ENCODE measurements at places on chromosomes 7 and 10.

GRCh38 chr7:156610601-156611000 is 30.0 kb upstream of the RNF32 start:
- DNase-seq: no peak

- DNase-seq: no peak
These were observed 286.6 kb downstream of the SEMA3D start for GRCh38 chr7:84900215-84900614.

GRCh38 chr10:2280713-2281300 is 543.5 kb upstream of the ADARB2 start:
- DNase-seq: no peak

DNA sequence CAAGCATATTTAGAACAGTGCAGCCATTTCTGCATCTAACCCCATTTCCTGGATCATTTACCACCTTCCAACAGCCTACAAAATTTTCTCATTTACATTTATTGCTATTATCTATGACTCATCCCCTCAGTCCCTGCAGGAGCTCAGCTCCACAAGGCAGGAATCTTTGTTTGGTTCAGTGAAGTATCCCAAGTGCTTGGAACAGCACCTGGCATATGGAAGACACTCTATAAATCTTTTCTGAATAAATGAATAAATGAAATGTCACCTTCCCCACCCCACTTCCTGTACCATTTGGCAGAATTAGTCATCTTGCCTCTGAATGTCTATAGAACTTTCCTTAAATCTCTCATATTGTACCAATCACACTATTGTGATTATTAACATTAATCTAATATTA is 110.7 kb downstream of the HIP1 start:
- DNase-seq: no peak

- no peak for DNase-seq
These were observed 2.5 kb upstream of the MACC1 start for GRCh38 chr7:20219446-20220292.

DNA sequence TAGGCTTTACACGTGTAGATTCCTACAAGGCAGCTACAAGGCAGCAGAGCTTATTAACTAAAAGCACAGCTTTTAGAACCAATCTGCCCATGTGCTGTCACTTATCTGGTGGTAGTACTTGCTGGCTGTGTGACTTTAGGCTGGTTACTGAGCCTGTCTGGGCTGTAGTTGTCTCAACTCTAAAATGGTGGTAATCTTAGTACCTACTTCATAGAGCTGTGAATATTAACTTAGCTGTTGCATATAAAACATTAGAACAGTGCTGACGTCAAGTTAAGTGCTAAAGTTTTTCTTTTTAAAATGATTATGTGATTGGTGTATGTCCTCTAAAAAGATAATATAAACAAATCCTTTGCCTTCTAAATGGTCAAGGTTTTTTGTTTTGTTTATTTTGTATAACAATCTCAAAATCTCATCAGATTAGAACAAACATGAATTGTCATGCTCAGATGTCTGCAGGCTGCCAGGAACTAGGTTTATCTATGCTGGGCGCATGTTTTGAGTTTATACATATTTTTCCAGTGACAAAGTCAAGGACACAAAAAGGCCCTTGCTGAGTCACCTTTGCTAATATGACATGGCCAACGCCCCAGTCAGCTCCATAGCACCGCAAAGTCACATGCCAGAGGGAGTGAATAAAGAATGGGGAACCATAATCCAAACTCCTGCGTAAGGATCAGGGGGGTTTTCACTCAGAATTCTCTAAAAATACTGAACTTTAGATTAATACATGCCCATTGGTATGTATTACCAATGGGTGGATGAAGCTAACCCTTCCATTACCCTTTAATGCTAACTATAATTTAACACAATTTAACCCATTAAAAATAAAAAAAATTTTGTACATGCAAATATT is 39.8 kb upstream of the ARL4A start:
- DNase-seq: no peak

GRCh38 chr7:4837803-4838625 is 23.8 kb downstream of the PAPOLB start:
- DNase-seq: no peak

- no peak for DNase-seq
These were observed 8.3 kb downstream of the CXCL12 start for GRCh38 chr10:44376472-44377099.

GRCh38 chr7:83852136-83852535 is 203.2 kb upstream of the SEMA3E start:
- DNase-seq: no peak

DNA sequence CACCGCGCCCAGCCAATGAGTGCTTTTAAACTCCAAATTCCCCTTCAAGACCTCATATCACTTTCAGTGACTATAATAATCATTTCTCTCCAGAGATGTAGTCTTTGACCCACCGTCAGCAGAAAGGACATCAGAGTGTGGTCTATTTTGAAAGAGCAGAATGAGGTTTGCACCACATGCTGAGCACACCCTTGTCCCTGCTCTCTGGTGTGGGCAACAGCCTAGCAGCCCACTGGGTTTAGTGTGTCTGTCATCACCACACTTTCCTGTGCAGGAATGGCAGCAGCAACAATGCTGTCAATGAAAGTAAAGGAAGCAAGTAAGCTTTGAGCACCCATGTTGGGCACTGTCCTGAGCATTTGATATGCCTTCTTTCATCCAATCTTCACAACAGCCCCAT is 122.4 kb downstream of the PLXNA4 start:
- DNase-seq: no peak

DNA sequence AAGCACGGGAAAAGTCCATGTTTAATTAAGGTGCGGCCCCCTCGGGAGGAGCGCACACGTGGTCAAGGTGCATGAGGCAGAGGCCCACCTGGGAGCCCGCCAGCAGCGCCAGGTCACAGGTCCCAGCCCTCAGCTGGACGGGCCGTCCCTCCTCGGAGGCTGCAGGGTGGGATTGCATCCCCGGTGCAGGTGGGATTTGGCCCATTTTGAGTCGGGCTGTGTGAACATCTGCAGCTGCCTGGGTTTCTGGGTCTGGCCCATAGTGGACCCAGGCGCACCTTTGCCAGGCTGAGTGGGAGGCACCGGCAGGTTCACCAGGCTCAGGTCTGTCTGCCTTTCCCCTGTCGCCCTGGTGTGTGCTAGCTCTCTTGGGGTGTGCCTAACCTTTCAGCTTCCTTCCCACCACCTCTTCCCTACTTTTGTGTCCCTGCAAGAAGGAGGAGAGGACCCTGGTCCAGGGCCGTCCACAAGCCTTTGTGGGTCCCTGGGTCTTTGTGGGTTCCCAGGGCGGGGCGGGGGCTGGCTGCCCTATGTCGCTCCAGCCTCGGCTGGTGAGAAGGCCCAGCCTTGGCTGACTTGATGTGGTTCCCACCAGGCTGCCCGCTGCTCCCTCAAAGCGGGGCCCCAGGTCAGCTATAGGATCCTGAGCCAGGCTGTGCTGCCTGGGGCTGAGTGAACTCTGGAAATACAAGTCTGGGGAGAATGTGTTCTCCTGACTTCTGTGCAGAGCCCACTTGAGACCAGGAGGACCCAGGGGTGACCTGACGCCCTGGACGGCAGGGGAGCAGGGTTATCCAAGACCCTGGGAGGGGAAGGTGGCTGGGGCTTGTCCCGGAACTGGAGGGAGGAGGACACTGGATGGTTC is 186.7 kb upstream of the SHH start:
- no peak for DNase-seq

DNA sequence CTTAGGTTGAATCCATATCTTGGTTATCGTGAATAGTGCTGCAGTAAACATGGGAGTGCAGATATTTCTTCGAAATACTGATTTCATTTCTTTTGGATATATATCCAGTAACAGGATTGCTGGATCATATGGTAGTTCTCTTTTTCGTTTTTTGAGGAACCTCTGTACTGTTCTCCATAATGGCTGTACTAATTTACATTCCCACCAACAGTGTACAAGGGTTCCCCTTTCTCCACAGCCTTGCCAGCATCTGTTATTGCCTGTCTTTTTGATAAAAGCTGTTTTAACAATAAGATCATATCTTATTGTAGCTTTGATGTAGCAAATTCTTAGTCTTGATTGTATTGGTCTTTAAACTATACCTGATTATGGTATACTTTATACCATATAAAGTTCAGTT is 45.3 kb downstream of the ZNRF2 start:
- DNase-seq: no peak

- DNase-seq: no peak
These were observed 73.2 kb downstream of the LMBR1 start for GRCh38 chr7:156819733-156820295.

GRCh38 chr7:7851991-7852390 is 116.6 kb upstream of the GLCCI1 start:
- DNase-seq: no peak

DNA sequence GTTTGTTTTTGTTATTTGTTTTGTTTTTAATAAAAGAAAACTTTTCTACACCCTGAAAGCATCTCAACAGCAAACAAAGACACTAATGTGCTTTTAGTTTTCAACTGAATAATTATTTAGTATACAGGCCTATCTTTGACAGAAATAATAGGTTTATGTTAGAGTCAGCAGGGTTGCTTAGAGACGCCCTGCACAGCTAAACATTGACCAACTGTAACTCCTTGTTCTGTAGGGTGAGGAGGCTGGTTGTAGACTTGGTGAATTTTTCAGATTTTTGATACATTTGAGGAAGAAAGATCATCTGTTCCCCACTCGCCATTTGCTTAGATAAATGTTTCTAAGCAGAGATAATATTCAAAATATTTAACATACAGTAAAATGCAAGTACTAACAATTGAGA is 103.1 kb downstream of the CALCR start:
- DNase-seq: no peak

DNA sequence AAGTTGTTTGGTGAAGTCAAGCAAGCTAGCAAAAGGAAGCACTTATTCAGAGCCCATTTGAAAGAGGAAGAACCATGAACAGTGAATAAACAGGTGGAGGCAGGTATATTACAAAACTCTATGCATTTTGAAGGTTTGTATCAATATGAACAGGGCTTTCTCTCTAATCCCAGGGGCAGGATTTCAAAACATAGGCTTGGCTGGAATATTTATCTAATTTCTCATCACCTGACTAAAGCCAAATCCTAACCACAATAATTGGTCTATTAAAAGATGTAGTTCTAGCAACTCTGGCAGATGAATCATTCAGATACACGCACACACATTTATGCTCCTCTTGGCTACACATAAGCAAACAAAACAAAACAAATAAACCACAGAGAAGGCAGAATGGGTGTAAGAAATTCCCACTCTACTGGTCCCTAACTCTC is 554.4 kb downstream of the INHBA start:
- no peak for DNase-seq

DNA sequence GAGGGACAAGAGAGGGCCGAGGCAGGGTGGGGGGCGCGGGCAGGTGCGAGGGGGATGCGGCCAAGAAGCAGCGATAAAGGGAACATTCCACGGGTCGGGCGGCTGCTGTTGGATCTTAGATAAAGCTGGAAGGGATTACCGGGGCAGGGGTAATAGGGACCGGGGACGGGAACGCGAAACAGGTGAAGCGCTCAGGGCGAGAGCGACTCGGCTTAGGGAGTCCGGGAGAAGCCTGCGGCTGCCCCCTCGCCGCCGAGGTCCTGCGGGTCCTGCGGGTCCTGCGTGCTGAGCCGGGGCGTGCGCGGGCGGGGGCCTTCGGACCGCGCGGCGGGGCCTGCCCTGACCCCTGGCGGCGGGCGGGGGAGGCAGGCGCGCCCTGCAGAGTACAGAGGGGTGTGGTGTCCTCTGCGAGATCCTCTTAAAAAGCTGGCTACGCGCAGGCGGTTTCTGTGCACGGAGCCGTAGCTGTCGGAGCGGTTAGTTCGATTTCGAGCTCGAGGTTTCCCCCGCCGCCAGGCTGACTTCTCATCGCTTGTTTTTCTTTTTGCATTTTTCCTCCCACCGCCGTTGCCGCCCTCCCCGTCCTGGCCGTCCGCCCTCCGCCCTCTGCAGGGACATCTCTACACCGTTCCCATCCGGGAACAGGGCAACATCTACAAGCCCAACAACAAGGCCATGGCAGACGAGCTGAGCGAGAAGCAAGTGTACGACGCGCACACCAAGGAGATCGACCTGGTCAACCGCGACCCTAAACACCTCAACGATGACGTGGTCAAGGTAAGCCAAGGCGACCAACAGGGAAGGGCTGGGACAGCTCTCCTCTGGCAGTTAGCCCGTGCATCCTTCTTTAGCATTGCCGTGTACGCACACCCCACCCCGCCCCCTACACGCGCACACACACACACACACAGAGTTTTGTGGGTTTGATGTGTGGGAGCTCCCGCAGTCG is 1.4 kb downstream of the CAV1 start:
- peak; percentile 52 for DNase-seq

GRCh38 chr10:63887023-63887589 is 365.9 kb downstream of the REEP3 start:
- DNase-seq: no peak

DNA sequence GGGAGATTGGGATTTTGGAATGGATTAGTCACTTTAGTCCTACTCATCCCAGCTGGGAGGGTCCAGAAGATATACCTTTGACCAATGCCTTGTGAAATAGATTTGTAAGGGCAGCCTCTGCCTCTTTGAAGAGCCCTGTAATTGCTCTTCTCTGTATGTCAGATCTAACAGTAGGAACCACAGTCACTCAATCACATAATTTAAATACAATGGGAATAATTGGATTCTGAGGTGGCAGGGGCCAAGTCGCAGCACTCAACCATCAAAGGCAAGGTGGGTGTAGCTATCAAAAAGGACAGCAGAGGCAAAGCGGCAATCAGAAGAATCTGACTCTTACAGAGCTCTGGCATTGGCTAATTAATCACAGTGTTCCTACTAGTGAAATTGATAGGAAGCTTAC is 650.9 kb upstream of the ANKRD30A start:
- no peak for DNase-seq

DNA sequence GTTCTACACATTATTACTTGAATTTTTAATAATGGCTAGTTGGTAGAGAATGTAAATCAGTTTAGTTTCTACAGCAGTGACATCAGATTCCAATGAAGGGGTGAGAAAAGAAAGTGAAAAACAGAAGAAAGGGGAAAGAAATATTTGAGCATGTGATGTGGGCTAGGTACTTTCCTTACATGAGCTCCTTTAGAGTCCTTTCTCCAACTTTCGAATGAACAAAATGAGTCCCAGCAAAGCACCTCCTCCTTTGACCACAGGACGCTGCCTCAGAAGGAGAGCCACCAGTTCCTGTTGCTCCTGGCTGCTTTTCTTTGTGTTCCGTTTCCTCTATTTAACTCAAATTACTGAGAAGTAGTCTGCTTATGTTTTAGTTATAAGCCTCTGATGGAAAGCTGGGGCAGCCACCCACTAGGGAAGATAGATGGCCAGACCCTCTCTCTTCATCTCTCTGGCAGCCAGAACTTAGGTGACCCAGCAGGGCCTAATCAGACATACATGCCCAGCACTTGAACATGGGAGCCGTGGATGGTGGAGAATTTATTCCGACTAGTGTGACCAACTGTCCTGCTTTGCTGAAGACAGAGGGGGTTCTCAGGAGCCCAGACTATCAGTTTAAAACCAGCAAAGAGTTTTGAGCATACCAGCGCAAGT is 82.4 kb upstream of the NME8 start:
- DNase-seq: no peak

GRCh38 chr7:90267263-90267858 is 22.4 kb downstream of the CFAP69 start:
- DNase-seq: no peak

DNA sequence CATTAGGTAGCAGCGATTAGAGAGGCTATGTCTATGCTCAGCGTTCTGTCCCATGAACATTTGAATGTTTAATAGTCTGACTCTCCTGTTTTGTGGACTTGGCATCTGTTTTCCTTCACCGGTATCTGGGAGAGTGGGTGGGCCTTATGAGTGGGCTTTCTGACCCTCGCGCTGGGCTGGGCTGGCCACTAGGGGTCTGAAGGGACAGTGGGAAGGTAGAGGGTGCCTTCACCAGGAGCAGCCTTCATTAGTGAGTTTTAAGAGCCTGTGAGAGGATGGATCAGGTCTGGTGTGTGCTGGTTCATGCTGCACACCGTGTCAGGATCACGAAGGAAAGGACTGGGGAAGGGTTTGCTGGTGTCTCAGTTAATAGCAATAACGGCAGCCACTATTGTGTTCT is 33.4 kb downstream of the DCLRE1A start:
- no peak for DNase-seq

Data from T-helper 1 cell (primary cell).